ENCODE measurements at places on chromosomes 5 and 9. TPM values are rescaled to one million over a fixed set of nuclear protein-coding genes. Genes with fewer than 3 reads are reported as not detected.

The GNG10 gene
- total RNA-seq: 53.2 TPM

The FOXI1 gene
- total RNA-seq: not detected

The GPR151 gene
- total RNA-seq: not detected

The FBP1 gene
- total RNA-seq: 0.95 TPM

The MYMK gene
- total RNA-seq: not detected

The SLC46A2 gene
- total RNA-seq: not detected

The SPATA31D4 gene
- total RNA-seq: not detected
